ENCODE measurements at places on chromosomes 11 and 22.

- no peak for DNase-seq
These were observed 19.8 kb upstream of the CCDC89 start for GRCh38 chr11:85705800-85706199.

DNA sequence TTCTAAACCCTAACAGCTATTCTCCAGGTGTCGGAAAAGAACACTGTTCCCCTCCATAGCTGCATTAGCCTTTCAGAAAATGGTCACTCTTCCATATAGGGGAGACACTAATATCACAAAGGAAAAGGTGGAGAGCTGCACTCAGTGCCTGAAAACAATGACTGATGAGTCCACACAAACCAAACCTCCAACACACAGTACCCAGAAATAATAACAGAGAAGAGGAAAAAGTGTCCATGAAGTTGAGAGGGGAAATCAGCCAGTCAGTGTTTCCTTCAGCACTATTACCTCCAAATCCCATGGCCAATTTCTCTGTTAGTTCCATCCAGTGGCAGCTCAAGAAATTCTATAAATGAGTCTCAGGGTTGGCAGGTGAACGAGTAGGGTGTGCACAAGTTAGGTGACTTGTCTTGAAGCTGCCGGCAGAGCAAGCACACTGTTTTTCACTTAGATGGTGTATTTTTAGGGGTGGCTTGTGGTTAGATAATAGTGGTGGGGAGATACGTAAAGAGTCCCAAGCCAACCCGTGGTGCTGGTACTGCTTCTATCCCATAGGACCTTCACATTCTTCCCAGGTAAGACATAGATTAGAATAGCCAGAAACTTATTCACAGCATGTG lies 84.5 kb upstream of the CHRM4 start:
- DNase-seq: no peak

- no peak for DNase-seq
These were observed 14.8 kb upstream of the RAC2 start for GRCh38 chr22:37258753-37259401.

- no peak for DNase-seq
These were observed 3.6 kb downstream of the TRABD start for GRCh38 chr22:50189184-50189848.

Measured in DMS53 (cell line).